ENCODE measurements at places on chromosomes 4 and X.
A peak's percentile ranks its signal among the peaks of the same experiment; 100 is the strongest.

- no peak for DNase-seq
Observed at GRCh38 chr4:163680386-163681098, 186.1 kb downstream of the TMA16 start.

- DNase-seq: peak; percentile 1
Observed at GRCh38 chr4:115334736-115335411, 221.5 kb upstream of the NDST4 start.

DNA sequence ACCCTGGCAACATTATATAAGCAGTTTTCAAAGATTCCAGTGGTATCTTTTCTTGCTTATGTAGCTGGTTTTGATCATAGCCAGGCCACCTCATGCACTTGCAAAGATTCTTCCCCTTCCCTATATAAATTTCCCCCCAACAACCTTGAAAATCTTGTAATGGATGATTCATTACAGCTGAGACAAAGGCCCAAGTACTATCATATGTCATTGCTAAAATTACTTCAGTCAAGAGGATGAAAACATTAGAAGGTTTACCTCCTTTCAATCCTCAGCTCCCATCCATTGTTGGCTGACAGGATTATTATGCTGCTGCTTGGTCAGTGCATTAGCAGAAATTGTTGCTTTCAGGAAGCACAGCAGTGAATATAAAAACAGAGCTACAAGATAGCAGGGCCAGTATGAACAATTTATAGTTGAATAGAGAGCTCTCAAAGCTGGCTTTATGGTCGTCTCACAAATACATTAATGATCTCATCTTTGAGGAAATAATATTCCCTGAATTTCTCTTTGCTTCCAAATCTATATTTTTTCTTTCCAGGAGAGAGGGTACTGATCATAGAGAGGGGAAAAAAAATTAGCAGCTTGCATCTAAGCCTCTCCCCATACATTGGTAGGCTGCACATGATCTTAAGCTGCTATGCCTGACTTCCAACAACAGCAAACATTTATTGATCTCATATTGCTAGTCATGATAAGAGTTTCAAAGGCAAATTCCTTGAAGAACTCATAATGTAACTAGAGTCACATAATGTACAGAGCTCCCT is 7.7 kb upstream of the ARHGEF38 start:
- DNase-seq: no peak

DNA sequence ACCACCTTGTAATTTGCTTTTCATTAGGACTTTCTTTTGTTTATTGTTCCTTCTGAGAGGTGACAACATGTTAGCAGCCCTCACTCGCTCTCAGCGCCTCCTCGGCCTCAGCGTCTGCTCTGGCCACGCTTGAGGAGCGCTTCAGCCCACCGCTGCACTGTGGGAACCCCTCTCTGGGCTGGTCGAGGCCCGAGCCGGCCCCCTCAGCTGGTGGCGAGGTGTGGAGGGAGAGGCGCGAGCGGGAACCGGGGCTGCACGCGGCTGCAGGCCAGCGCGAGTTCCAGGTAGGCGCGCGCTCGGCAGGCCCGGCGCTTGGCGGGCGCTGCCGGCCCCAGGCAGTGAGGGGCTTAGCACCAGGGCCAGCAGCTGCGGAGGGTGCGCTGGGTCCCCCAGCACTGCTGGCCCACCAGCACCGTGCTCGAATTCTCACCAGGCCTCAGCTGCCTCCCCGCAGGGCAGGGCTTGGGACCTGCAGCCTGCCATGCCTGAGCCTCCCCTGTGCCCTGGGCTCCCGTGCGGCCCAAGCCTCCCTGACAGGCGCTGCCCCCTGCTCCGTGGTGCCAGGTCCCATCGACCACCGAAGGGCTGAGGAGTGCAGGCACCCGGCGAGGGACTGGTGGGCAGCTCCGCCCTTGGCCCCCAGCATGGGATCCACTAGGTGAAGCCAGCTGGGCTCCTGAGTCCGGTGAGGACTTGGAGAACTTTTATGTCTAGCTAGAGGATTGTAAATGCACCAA is 9.2 kb upstream of the AP1AR start:
- no peak for DNase-seq

- no peak for DNase-seq
Observed at GRCh38 chr4:181792641-181793040, 450.6 kb upstream of the TENM3 start.

- no peak for DNase-seq
Observed at GRCh38 chr4:7981738-7982394, 42.2 kb upstream of the AFAP1 start.

GRCh38 chr4:73312967-73313366 is 54.4 kb upstream of the ANKRD17 start:
- no peak for DNase-seq

GRCh38 chr4:46586566-46586965 is 196.6 kb upstream of the GABRA2 start:
- no peak for DNase-seq

DNA sequence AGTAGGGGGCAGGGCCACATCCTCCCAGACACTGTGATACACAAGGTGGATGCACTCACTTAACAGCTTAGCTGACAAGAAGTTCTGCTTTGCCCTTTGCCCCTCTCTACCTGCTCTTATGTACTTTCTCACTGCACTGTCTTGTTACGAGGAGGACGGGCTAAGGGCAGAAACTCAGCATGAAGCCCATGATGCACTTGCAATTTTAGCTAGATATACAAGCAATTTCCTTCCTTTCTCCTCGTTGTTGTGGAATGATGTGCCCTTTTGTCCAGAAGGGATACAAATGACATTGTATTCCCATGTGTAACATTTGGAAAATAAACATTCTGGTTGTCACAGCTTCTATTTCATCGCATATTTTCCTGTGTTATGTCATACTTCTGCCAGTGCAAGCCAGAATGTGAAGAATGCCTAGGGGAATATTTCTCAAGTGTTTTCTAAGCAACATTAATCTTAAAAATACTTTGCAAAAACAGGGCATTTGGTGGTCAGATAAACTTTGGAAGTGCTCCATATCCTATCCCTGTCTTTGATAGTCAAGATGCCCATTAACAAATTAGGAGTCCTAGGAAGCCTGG is 47.2 kb downstream of the MAOA start:
- no peak for DNase-seq

DNA sequence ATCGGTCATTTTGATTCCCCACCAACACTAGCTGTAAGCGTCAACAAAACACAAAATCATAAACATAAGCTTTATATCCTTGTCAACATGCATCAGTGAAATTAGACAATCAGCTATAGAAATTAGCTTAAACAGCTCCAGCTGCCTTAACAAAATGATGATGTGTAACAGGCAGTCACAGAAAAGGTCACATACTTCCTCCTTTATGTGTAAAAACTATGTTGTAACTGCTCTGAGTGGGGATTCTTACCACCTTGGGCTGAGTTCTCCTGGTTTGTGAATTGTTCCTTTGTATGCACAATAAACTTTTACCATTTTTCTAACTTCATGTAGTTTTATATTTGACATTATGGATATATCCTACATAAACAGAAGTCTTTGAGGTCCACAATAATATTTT is 73.9 kb upstream of the MAP9 start:
- no peak for DNase-seq

- DNase-seq: peak; percentile 41
Observed at GRCh38 chr4:95290702-95291101, 258.1 kb downstream of the UNC5C start.

- DNase-seq: no peak
Observed at GRCh38 chrX:152942077-152942442, 44.2 kb downstream of the ZNF185 start.

- no peak for DNase-seq
Observed at GRCh38 chr4:118905566-118905965, 16.9 kb downstream of the SYNPO2 start.

DNA sequence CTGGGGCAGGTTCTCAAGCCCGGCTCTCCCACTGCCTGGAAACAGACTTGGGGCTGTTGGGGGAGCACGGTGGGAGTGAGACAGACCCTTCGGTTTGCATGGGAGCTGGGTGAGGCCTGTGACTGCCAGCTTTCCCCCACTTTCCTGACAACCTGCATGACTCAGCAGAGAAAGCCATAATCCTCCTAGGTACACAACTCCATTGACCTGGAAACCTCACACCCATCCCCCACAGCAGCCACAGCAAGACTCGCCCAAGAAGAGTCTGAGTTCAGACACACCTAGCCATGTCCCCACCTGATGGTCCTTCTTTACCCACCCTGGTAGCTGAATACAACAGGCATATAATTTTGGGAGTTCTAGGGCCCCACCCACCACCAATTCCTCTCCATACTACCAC is 57.6 kb upstream of the UBQLN2 start:
- DNase-seq: no peak

- DNase-seq: no peak
Observed at GRCh38 chrX:3699821-3700381, 13.5 kb downstream of the PRKX start.

DNA sequence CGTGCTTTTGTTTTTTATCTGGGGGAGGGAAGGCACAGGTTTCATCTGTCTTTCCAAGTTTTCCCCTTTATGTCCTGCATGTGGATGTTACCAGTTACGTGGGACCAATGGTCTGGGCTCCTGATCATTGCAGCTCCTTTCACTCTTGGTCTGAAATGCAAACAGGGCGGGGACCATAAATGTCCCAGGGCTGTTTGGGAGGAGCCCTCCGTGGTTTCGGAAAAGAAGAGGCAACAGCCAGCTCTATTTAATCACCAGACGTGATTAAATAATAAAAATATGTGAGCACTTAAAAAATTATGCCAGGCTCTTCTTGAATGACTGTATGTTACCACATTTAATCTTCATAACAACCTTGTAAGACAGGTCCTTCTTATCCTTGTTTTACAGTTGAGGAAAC is 30.8 kb upstream of the C1GALT1C1 start:
- no peak for DNase-seq

- DNase-seq: no peak
Observed at GRCh38 chr4:119559044-119559647, 69.5 kb downstream of the PDE5A start.

- no peak for DNase-seq
Observed at GRCh38 chr4:158170691-158171561, 1.9 kb downstream of the GASK1B start.

DNA sequence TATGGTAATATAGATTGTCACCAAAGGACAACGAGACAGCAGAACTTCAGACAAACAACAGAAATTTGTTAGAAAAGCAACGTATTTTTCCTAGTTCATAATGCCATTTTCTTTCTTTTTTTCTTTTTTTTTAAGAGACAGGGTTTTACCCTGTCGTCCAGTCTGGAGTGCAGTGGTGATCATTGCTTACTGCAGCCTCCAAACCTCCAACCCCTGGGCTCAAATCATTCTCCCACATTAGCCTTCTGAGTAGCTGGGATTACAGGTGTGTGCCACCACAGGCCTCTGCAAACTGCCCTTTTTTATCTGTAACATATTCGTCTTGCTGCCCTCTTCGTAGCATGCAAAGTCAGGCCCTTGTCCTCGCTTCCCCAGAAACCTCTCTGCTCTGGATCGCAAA is 116.5 kb upstream of the PDLIM3 start:
- no peak for DNase-seq

DNA sequence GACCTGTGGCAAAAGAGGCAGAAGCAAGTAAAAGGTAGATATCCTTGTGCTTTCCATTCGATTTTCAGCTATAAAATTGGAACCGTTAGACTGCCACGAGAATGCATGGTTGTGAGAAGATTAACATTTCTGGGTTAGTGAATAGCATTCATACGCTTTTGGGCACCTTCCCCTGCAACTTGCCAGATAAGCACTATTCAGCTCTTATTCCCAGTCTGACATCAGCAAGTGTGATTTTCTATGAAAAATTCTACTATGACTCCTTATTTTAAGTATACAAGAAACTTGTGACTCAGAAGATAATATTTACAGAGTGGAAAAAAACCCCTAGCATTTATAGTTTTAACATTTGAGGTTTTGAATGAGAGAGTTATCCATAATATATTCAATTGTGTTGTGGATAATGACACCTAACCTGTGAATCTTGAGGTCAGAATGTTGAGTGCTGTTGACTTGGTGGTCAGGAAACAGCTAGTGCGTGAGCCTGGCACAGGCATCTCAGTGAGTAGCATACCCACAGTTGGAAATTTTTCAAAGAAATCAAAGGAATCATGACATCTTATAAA is 3.9 kb downstream of the FGB start:
- no peak for DNase-seq

Measured in putamen (tissue), 1 donor.